Type B pancreatic cell (in vitro differentiated cells): ENCODE measurements at places on chromosomes 6 and 20. TPM values are rescaled to one million over a fixed set of nuclear protein-coding genes. Genes with fewer than 3 reads are reported as not detected.

DNA sequence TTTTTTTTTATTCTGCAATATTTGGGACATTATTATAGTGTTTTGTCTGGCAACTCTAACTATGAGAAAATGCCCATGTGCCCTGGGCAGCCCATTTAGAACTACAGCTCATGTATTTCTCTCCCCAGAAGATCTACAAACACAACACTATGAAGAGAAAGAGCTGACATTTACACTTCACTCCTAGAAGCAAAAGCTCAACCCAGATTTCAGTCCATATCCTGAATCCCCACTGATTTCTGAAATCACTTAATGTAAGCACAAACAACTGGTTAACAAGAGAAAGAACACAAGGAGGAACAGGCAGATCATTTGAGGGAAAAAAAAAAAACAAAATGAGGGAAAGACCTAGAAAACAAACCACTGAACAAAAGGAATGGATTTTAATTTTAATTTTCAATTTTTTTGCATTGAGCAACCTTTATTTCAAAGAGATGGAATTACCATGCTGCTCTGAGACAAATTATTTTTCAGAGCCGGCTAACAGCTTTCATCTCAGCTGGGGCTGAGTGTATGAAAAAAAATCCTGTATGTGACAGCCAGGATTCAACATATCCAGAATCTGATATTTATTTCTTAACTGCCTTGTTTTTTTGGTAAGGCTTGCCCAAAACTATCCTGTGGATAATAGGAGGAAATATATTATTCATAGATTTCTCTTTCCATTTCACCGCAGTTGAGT is 32.5 kb downstream of the KIAA0319 start:
- no peak for DNase-seq

DNA sequence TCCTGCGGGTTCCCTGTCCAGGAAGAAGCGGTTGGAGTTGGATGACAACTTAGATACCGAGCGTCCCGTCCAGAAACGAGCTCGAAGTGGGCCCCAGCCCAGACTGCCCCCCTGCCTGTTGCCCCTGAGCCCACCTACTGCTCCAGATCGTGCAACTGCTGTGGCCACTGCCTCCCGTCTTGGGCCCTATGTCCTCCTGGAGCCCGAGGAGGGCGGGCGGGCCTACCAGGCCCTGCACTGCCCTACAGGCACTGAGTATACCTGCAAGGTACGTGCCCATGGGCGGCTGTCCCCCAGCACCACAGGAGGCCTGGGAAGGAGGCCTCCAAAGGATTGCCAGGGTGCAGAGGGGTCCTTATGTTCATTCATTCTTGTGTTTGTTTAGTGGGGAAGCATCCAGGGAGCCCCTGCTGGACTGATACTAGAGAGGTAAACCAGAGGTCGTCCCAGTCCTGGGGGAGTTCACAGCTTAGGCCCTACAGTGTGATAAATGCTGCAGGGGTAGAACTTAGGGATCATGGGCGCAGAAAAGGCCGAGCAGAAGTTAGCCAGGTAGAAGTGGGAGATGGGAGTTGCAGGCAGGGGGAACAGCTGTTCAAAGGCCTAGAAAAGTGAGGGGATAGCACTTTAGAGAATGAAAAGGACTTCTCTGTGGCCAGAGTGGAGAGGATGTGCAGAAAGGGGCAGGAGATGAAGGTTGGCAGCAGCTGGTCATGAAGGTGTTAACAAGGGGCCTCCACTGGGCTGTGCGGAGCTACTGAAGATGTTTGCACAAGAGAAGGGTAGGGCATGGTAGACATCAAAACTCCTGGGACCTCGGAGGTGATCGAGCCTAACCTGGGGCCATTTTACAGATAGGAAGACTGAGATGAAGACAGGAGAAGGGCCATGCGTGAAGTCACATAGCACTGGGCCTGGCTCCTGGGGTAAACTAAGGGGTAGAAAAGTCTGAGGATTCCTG is 7.8 kb downstream of the TRIB3 start:
- no peak for DNase-seq

MEI4 gene
- 0.29 and 1.1 TPM in 2 replicates for total RNA-seq

- peak; percentile 56 for DNase-seq
Measured at GRCh38 chr20:24991897-24992486, 559 bp downstream of the APMAP start.

ZNF165 gene
- 4.3 and 8.4 TPM in 2 replicates for total RNA-seq
